LNCaP clone FGC (cell line): ENCODE measurements at places on chromosomes 16 and 17.

DNA sequence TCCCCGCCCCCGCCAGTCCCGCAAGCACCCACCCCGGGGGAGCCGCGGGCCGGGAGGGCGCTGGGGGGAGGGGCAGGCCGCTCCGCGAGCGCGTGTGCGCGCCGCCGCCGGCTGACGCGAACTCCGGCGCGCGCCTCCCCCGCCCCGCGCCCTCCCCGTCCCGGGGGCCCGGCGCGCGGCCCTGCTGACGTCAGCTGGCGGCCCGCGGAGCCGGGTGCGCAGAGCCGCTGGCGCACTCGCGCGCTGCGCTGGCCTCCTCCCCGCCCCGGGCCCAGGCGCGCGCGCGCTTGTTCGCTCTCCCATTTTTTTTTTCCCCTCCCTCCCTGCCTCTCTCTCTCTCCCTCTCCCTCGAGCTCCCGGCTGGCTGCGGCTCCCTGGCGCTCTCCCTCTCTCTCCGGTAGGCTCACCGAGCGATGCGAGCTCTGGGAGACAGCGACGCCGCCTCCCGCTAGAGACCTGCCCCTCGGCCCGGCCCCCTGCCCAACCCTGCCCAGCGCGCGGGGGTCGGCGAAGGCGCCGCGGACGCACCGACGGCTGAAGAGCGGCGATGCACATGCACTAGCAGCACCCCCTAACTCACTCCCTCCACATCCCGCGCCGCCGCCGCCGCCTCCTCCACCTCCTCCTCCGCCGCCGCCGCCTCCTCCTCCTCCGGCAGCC lies at the start of gene GNAO1:
Gene GNAO1 (plus strand): TSS at position 334 of the 660 bp plus-strand sequence. CDS start 747 bp downstream, outside the sequence.
- peak; percentile 10 for DNase-seq

- DNase-seq, result no peak
Observed at GRCh38 chr16:67560827-67561342, 1.4 kb upstream of the CTCF start.

DNA sequence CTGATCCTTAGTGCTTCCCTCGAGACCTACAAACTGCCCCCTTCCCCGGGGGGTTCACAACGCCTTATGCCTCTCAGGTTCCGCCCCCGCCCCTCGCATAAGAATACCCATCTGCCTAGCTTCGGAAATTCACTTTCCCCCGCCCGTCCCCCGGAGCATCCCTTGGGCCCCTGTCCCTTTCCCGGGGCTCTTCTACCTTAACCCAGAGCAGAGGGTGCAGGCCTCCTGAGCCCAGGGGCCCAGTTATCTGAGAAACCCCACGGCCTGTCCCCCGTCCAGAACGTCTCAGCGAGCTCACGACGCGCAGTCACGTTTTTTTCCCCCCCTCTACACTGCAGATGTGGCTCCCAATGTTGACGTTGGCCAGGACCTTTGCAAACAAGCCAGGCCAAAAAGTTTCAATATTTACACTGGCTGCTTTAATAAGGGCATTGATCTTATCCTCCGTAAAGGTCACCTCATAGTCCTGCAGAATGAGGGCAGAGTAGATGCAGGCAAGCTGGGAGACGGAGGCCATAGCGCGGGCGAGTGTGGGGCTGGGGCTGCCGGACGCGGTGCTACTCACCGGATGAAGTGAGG lies 1.4 kb upstream of the NBR1 start:
- peak; percentile 58 for DNase-seq

- no peak for DNase-seq
Observed at GRCh38 chr16:84567286-84567962, 50.5 kb downstream of the COTL1 start.

GRCh38 chr17:78674156-78674555 lies 97.0 kb upstream of the DNAH17 start:
- no peak for DNase-seq

DNA sequence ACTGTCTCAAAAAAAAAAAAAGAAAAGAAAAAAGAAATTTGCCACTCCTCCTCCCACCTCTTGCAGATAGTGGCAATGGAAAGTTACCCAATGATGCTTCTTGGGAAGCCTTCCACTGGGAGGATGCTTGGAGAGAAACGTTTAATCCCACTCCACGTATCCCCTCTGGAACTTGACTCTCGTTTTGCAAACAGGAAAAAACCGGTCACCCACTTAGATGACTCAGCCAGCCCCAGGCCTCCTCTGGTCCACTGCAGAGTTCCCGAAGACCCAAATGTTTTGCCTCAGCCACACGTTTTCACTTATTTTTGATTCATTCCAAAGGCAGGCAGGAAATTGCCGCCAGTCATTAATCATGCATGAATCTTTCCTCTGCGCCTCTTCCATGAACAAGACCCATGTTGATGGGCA lies 9.3 kb upstream of the TNFRSF17 start:
- DNase-seq, result no peak

DNA sequence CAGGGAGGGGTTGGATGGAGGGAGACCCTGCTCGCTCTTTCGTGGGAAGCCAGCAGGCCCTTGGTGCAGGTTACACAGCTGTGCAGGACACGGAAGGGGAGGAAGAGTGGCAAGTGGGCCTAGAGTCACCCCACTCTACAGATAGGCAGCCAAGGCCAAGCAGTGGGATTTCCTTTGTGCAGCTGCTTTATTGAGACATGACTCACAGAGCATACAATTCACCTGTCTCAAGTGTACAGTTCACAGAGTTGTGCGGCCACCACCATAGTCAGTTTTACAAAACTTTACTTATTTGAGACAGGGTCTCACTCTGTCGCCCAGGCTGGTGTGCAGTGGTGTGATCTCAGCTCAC lies 91.2 kb upstream of the CIBAR2 start:
- no peak for DNase-seq

- no peak for DNase-seq
Observed at GRCh38 chr17:49738456-49739163, 25.3 kb downstream of the FAM117A start.

GRCh38 chr17:17892009-17892408 lies 55.2 kb upstream of the SREBF1 start:
- no peak for DNase-seq

DNA sequence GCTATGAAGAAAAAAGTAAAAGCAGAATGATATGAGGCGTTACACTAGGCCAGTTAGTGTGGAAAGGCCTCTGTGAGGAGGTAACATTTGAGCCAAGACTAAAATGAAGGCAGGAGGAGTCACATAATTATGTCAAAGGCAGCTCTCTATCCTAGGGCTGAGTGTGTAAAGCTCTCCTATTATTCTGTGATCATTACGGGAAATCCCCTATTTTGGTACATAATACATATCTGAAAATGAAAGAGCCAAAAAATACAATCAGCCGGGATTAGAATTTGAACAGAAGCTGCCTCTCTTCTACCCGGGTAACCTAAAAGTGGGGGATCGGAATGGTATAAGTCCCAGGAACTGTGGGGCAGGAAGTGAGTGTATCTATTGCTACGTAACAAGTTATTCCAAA lies 27.1 kb downstream of the HEATR3 start:
- DNase-seq, result no peak

GRCh38 chr16:84498223-84498610 lies 6.2 kb downstream of the MEAK7 start:
- DNase-seq, result no peak

DNA sequence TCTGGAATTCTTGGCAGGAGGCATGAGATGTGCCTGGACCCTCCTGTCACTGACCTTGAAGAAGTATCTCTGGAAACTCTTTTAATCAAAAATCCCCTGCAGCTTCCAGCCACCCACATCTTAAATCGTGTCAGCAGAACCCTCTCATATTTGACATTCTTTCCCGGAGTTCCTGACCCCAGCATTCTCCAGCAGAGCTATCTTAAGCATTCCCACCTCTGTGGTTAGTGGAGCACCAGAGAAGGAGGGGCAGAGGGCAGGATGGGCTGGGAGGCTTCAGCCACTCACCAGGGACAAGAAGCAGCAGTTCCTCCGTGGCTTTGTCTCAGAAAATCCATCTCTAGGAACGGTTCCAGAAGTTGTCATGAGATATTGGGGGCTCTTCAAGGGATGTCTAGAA lies 149.9 kb downstream of the RGS9 start:
- DNase-seq, result no peak

DNA sequence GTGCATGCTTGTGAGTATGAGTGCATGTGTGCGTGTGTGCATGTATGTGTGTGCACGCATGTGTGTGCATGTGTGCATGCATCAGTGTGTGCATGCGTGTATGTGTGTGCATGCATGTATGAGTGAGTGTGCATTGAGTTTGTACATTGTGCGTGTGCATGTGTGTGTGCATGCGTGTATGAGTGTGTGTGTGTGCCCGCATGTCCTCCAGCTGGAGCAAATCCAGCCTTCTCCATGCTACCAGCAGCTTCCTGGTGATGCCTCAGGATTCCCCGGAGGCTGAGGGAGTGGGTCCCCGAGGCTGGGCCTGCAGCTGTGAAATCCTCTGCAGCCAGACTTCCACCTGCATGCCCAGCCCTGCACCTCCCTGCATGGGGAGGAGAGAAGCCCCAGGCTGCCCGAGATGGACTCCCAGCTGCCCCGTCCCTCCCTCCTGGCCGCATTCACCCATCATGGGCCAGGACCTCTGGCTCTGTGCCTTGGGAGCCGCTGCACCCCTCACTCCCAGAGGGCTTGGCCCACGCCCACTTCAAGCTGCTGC lies 9.3 kb downstream of the TPSD1 start:
- no peak for DNase-seq

DNA sequence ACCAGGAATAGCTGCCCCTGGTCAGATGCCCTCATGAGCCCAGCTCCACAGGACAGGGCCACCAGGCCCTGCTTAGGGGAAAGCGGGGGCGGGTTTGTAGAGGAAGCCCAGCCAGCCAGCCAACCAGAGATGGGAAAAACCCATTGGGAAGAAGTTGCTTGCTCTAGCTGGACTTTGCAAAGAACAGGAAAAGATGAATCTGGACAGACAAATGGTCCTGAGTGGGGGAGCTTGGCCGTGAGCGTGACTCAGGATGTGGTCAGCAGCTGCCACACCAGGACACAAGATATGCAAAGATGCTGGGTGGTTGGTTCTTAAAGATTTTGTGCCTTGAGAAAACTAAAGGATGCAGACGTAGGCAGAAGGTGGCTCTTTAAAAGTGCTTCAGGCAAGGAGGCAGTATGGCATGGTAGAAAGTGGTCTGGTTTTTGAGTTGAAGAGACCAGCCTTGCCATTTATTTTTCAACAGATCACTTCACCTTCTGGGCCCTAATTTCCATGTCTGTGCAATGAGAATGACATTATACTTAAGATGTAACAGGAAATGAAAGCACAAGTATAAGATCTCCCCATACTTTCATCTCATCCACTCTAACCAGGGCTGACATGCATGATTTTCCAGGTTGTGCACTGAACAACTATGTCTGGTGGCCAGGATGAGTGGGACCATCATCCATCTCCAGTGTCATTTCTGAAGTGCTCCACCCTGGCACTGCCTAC lies 27.8 kb upstream of the HEATR6 start:
- no peak for DNase-seq

DNA sequence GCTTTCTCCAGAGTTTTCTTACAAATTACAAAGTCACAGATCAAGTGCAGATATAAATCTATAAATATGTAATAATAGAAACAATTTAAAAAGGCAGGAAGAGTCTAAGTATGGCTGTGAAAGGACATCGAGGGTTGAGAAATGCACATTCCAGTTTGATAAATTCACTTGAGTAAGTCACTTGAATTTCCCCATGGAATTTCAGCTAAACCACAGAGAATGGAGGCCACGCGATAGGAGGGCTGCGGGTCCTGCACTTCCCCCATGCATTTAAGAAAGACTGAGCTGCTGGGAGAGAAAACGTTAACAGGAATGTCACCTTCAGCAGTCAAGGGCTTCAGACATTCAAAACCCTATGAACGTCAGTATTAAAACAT lies 6.1 kb upstream of the MXRA7 start:
- no peak for DNase-seq

DNA sequence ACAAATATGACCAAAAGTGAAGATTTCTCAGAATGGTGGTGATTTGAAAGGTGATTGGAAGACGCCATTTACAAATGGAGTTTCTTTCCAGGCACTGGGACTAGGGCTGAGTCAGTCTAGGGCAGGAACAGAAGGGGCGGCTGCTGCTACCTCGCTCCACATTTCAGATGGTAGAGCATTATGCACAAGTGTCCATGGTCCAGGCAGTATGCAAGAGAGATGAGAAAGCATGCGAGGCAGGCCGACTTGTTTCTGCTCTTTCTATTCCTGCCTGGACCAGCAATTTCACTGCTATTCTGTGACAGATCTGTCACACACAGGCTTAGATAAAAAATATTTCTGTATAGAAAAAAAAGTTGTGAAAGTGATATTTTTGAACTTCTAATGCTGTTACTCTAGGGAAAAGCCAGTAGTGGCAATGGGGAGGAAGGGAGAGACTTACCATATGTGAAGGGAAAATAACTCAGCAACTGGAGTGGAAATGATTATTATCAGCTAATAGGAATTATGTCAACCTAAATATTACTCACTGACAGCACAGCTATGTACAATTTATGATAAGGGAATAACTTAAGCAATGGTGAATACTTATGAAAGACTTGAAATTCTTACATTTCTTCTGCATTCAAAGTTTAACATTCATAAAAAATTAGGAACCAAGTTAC lies 134.7 kb upstream of the NETO2 start:
- no peak for DNase-seq

DNA sequence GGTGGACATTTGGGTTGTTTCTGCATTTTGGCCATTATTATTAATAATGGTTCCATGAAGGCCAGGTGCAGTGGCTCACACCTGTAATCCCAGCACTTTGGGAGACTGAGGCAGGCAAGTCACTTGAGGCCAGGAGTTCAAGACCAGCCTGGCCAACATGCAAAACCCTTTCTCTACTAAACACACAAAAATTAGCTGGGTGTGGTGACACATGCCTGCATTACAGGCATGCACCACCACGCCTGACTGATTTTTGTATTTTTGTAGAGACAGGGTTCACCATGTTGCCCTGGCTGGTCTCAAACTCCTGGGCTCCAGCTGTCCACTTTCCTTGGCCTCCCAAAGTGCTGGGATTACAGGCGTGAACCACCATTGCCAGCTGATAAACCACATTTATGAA lies 58.5 kb downstream of the TNFRSF13B start:
- no peak for DNase-seq

DNA sequence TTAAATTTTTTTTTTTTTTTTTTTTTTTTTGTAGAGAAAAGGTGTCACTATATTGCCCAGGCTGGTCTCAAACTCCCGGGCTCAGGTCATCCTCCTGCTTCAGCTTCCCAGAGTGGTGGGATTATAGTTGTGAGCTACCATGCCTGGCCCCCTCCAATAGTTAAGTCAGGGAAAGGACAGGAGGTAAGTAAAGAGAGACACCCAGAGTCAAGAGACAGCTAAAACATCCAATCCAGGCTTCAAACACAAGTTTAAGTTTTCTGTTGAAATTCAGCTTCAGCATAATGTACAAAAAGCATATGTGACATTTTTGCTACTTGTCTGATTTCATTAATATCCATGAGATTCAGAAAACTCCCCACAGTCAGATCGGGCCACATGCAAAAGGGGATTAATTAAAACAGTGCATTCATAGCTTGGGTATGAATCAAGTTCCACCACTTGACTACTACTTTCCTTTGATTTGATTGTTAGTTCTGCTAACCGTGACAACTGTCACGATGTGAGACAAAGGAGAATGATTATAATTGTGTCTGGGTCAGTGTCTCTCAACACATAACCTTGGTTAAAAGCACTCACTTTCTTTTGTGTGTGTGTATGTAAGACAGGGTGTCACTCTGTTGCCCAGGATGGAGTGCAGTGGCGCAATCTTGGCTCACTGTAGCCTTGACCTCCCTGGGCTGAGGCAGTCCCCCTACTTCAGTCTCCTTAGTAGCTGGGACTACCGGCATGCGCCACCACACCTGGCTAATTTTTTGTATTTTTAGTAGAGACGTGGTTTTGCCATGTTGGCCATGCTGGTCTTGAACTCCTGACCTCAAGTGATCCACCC lies 184.9 kb downstream of the PARN start:
- no peak for DNase-seq
